ENCODE measurements at places on chromosomes 7 and 10.

DNA sequence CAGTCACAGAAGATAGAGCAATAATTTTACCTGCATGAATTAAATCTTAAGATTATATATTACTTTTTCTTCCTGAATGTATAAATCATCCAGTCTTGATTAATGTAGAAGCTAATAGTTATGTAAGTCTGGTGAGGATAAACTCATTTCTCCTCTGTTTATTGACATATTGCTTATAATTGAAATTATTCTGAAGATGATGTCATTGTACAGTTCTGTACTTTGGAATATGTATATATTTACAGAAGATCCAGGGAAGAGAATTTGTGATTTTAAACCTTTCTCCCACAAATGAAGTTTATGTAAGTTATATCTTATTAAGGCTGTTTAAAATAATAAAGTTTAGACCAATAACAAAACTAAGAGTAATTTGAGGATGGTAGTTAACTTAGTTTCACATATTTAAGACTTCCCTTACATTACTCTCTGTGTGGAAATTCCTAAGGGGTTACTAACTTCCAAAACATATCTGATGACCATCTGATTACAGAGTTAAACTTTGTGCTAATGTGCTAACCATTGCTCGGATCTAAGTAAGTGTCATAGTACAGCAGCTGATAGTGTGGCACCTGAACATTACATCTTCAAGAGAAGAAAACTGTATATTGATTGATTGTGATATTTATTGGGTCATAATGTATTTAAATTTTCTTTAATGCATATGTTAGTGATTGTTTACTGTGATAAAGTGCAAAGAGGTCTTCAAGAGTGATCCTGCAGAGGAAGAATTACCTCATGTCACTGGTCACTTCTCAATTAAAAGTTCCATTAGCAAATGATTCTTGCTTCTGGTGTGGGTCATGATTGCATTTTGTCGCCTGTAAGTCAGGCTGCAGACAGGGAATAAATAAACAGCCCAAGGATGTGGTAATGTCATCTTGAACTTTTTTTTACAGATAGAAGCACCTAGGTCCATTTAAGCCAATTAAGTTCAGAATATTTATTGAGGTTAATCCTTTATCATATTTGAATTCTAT is 96.9 kb downstream of the UBE3C start:
- no peak for DNase-seq

GRCh38 chr7:19932549-19933249 is 159.3 kb upstream of the TMEM196 start:
- no peak for DNase-seq

- peak; percentile 24 for DNase-seq
Measured at GRCh38 chr7:45893374-45893995, 5.2 kb downstream of the IGFBP1 start.

- DNase-seq: no peak
Measured at GRCh38 chr10:123009105-123009820, 457 bp downstream of the ACADSB start.

DNA sequence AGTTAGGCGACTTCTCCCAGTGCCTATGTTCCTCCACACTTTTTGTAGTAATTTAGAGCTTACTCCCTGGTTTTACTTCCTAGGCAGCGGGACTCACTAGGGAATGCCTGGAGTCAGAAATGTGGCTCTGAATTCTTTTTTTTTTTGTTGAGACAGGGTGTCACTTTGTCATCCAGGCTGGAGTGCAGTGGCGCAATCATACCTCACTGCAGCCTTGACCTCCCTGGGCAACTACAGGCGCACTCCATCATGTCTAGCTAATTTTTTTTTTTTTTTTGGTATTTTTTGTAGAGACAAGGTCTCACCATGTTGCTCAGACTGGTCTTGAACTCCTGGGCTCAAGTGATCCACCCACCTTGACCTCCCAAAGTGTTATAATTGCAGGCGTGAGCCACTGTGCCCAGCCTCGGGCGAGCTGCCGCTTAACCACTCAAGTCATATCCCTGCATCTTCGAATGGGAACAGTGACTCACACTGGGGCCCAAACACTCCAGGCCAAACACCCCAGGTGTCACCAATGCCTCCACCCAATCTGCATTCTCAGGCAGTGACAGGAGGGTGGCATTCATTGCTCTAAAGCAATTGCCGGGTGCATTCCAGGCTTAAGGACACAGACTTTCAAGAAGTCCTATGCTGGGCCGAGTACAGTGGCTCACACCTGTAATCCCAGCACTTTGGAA is 19.6 kb downstream of the RGS10 start:
- DNase-seq: no peak

- DNase-seq: peak; percentile 54
Measured at GRCh38 chr7:30984359-30985107, 20.8 kb downstream of the GHRHR start.
